ENCODE measurements at places on chromosomes 11 and 22.
A peak's percentile ranks its signal among the peaks of the same experiment; 100 is the strongest.

GRCh38 chr11:113615098-113615497 is 91.0 kb downstream of the TMPRSS5 start:
- no peak for DNase-seq

- DNase-seq = no peak
Measured at GRCh38 chr11:59418156-59418555, 8.1 kb downstream of the OR5A2 start.

- DNase-seq = peak; percentile 64
Measured at GRCh38 chr22:29043906-29044575, 17.6 kb downstream of the C22orf31 start.

DNA sequence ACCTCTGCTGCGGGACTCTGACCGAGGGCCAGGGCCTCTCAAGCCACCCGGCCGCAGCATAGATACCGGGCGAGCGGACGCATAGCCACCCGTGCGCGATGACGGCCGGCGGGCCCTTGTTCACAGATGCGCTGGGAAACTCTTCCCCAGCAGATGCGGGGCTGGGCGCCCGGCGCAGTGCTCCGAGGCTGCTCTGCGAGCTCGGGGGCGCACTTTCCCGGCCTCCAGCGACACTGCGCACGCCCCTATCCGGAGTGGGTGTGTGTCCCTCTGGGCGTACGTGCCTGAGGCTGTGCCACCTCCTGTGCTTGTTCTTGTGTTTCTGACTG is 104.7 kb upstream of the E2F8 start:
- DNase-seq = peak; percentile 27

DNA sequence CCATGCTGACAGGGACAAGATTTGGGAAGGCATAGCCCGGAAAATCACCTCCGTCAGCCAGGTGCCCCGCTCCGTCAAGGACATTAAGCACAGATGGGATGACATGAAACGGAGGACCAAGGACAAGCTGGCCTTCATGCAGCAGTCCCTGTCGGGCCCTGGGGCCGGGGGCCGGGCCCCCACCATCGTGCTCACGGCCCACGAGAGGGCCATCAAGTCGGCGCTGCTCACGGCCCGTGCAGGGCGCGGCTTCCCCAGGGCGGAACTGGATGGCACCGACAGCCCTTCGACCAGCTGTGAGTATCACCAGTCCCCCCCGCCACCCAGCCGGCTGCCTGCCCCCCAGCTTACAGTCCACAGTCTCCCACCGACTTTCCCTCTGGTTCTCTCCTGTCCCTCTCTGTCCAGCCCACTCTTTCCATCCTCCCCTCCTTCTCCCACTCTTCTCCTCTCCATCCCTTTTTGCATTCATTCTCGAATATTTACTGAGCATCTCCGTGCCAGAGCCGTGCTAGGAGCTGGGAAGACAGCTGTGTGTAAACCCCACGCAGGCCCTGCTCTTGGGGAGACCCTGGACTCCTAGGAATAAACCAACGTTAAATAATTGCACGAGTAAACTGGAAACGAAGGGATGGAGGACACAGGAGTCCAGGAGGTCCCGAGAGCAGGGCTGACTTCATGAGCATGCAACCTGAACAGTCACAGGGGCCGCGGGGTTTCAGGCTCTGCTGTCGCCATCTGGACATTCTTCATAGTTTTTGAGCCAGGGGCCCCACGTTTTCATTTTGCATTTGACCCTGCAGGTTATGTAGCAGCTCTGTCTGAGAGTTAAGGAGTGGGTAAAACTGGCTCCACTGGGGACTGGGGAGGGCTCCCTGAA is 62.8 kb downstream of the PRDM11 start:
- no peak for DNase-seq

DNA sequence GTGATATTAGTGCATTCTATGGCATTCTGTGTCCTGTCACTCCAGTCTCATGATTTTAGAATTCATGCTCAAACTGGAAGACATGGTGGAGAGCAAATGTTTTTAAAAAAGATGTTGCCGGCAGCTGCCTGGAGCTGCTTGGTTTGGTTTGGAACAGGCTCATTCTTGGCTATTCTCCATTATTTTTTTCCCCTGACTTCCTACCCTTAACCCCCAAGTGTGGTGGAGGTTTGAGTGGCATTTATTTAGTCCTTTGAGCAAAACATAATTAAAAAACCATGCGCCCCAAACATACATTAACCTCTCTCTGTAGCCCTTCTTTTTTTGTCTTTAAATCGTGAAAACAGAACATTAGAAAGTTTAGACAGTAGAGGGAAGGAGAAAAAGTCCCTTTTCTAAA is 94.7 kb downstream of the LDLRAD3 start:
- DNase-seq = no peak

GRCh38 chr11:126915430-126915829 is 85.1 kb downstream of the KIRREL3 start:
- no peak for DNase-seq

- peak; percentile 57 for DNase-seq
Measured at GRCh38 chr11:83641511-83641910, 355.3 kb upstream of the CCDC90B start.

- DNase-seq = no peak
Measured at GRCh38 chr11:113533425-113533698, 58.2 kb upstream of the DRD2 start.

DNA sequence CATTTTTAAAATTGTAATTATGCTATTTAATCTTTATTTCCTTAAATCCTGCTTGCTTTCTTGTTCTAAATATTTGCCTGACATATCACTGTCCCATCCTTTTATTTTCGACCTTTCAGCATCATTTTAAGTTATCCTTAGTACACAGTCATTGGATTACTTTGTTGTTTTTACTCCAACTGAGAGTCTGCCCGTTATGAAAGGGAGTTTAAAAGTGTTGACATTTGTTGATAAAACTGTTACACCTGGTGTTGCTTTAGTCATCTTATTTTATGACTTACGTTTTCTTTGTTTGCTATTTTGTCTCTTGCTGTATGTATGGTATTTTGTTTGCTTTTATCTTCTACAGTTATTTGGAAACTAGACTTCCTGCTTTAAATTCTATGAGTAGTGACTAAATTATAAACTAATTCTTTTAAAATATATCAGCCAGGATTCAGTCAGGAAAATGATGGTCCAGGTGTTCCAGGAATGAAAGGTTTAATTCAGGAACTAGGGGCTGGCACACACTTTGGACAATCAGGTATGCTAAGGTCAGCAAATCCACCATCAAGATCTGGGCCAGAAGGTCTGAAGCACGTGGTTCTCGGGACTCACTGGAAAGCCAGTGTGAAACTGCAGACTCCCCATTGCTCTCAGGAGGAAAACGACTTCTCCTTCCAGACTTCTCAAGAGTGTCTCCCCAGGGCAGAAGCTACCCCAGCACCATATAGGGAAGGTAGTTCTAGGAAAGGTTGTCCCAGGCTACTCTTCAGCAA is 86.0 kb downstream of the RASSF10 start:
- no peak for DNase-seq

DNA sequence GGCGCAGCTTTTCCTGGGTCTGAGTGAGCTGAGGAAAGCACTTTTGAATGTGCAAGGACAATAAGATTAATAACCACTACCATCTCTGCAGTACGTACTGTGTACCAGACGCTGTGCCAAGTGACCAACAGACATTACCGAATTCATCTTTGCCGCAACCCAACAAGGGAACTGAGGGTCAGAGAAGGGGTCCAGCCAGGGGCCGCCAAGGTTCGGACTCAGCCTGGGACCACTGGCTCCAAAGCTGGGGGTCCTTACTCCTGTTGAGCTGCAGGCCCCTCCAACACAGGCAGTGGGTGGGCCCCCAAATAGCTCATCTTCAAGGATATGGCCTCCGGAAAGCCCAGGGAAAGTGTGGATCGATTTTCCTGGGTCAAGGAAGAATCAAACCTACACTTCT is 55.0 kb upstream of the EMID1 start:
- DNase-seq = no peak

- DNase-seq = no peak
Measured at GRCh38 chr11:58058276-58059006, 27.7 kb downstream of the OR6Q1 start.

DNA sequence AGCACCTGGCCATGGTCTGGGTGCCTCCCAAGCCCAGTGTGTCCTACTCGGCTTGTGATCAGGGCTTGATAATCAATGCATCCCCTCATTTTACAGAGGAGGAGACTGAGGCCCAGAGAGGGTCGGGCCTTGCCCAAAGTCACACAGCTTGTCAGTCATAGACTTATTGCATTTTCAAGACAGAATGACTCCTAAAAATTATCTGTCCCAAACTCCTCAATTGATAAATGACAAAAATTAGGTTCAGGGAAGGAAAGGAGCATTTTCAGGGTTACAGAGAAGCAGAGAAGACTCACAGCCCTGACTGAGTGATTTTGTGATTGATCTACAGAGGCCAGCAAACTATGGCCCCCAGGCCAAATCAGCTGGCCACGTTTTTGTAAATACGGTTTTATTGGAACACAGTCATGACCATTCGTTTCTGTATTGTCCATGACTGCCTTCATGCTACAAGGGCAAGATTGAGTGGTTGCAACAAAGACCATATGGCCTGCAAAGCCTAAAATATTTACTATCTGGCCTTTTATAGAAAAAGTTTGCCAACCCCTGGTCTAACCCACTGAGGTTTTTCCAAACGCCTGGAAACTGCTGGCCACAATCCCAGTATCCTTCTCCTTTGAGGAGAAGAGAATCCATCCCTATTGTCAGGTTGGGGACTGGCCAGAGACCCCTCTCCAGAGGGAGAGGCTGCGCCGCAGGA is 35.1 kb upstream of the NAV2 start:
- DNase-seq = peak; percentile 34

DNA sequence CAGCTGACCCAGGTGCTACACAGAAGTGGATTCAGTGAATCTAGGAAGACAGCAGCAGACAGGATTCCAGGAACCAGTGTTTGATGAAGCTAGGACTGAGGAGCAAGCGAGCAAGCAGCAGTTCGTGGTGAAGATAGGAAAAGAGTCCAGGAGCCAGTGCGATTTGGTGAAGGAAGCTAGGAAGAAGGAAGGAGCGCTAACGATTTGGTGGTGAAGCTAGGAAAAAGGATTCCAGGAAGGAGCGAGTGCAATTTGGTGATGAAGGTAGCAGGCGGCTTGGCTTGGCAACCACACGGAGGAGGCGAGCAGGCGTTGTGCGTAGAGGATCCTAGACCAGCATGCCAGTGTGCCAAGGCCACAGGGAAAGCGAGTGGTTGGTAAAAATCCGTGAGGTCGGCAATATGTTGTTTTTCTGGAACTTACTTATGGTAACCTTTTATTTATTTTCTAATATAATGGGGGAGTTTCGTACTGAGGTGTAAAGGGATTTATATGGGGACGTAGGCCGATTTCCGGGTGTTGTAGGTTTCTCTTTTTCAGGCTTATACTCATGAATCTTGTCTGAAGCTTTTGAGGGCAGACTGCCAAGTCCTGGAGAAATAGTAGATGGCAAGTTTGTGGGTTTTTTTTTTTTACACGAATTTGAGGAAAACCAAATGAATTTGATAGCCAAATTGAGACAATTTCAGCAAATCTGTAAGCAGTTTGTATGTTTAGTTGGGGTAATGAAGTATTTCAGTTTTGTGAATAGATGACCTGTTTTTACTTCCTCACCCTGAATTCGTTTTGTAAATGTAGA is 1.7 kb downstream of the MALAT1 start:
- peak; percentile 80 for DNase-seq

DNA sequence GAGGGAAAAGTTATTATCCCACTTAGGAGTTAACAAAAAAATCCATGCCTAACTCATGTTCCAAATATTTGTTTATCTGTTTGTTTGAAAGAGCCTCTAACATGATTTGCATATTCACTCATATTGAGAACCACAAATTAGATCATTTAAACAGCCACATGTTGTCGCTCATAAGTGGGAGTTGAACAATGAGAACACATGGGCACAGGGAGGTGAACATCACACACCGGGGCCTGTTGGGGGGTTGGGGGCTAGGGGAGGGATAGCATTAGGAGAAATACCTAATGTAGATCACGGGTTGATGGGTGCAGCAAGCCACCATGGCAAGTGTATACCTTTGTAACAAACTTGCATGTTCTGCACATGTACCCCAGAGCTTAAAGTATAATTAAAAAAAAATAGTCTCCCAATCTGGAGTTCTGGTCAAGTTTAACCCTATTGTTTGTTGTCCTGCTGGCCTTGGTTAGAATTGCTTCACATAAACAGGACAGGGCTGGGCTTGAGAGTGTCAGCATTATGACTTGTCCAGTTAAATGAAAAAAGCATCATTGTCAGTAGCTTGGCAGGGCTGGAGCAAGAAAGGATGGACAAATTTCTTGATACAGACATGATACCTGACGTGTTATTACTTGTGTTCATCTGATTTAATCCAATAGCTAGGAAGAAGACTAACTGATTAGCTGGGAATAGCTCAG is 57.8 kb upstream of the PSMA1 start:
- peak; percentile 30 for DNase-seq

GRCh38 chr11:84969103-84969502 is 658.0 kb downstream of the DLG2 start:
- peak; percentile 35 for DNase-seq

DNA sequence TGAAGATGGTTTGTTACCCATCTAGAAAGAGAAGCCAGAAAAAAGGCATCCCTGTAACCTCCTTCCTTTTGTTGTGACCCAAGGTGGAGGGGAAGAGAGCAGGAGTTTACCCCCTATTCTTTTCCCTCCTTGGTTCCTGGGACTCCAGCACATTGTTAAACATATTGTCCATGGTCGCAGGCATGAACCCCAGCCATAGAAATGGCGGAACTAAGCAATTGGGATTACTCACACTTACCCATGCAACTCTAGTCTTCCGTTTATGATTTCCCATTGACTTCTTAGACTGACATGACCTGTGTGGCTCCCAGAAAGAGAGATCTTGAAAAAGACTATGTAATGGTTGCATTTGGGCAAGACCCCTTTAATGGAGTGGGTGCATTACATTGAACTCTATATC is 45.4 kb downstream of the OR4C46 start:
- DNase-seq = no peak

- peak; percentile 87 for DNase-seq
Measured at GRCh38 chr11:76371170-76371569, 9.8 kb downstream of the THAP12 start.

DNA sequence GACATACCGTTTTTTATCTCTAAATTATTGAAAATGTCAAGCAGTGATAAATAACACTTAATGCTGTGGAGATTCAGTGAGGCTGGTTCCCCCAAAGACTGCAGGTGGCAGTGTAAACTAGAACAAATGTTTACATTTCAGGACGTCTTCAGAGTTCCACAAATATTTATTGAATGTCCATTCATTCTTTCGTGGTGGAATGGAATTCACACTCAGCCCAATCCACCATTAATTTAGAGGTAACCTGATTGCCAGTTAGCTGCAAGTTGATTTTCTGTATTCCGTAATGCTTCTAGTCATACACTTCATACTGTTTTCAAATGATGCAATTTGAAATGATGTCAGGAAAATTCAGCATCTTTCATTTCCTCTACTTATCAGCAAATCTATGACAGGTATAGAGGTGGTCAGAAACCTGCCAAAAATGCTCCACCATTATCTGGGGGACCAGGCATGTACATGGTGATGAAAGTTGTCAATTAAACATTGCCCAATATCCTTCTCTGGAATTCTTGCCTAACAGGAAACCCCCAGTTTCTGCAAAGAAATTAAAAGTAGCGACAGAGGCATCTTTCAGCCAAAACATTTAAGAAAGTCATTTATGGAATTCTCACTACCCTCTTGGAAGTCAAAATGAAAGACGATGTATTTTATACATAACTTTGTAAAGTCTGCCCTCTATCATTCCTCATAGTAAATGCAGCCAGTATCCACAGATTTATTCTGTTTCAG is 94.3 kb upstream of the BMAL1 start:
- DNase-seq = peak; percentile 65
